Activated T-cell treated with anti-CD3 and anti-CD28 coated beads for 24 hours (primary cell): ENCODE measurements at places on chromosomes 3 and 15.

DNA sequence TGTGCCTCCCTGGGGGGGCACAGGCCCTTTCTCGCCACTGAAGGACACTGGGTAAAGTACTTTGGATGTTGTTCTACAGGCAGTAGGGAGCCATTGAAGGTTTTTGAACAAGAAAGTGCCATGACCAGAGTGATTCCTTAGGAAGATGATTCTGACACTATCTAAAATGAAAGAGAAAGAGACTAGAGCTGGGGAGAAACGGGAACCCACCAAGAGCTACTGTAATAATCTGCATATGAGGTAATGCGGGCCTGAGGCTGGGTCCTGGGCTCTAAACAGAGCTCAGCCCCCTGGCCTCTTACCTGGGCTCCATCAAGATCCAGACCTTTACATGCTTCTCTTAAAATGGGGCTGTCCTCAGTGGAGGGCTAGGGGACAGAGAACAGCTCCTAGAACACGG is 24.9 kb downstream of the GRK7 start:
- no peak for DNase-seq

DNA sequence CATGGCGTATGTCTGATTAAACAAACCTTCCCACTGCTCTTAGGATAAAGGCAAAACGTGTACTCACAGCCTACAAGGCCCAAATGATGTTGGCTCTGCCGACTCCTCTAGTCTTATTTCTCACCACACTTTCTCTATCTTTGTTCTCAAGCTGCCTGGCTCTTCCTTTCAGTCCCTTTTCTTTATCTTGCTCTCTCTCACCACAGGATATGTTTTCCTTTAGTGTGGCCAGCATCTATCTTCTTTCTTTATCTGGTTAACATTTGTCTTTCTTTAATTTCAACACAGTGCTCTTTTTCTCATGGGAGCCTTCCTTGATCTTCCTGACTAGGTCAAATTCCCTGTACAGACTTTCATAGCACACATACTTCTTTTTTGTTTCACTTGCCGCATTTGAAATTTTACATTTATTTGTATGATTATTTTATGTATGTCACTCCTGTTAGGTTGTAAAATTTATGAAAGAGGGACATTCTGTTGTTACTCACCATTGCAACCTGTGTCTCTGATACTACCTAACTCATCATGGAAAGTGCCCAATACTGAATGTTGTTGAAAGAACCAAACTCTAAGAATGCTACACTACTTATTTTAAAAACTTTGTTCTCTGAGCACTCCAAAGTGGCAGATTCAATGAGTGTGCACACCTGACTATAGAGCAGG is 328.9 kb upstream of the CBLB start:
- DNase-seq, result no peak

DNA sequence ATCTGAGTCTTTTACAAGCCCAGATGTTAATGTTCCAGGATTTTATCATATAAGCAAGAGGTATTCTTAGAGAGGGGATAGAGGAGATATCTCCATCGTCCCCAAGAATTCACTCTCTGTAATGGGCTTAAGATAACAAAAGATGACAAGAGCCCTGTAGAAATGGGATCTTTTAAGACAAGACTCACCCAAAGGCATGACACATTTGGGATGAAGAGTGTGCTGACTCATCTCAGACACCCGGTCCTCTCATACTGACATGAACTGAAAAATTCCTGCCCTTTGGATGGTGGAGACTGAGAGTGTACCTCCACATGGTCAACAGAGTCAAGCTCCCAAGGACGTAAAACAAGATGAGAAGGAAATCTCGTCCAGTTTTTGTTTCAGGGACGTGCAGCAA is 11.0 kb downstream of the LEKR1 start:
- no peak for DNase-seq

DNA sequence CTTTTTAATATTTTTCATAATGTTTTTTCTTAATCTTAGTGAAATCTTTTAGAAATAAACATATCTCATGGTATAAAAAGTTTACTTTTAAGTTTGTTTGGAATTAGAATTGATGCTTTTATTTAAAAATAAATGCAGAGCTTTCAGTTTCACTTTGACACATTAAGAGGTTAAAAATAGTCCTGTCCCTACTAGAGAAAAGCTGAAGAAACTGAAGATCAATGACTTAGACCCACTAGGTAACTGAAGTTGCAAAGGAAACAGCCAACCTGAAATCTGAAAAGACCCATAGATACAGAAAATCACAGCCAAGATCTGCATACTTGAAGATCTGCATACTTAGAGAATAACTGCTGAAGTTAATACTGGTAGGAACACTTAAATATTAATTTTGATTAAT is 237.6 kb downstream of the RAP2B start:
- no peak for DNase-seq

GRCh38 chr3:170809007-170809974 is 60.7 kb downstream of the RPL22L1 start:
- DNase-seq, result no peak

- no peak for DNase-seq
Observed at GRCh38 chr3:158953131-158953530, 151.3 kb downstream of the MFSD1 start.

- no peak for DNase-seq
Observed at GRCh38 chr3:115688418-115688817, 65.1 kb downstream of the GAP43 start.

DNA sequence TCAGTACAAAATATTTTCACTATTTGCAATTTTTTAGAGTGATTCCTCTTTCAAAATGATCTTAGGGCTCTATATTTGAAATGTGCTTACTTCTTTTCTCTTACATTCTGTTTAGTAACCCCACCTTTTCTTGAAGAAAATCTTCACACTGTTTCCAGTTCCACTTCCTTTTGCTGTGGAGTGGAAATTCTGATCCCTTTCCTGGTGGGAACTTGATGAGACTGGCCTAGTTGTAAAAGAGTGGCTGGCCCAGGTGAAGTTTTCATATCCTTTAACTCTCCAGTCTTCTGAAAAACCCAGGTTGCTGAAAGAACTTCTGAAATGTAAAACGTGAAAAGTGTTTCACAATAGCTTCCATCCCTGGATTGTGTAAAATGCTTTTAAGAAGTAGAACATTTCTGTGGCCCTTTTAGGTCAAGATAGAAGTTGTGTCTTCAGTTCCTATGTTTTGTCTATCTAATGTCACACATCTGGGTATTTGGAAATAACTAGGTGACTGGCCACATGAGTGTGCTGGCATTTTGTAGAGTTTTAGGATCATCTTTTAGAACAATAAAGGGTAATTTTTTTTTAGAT is 84.8 kb upstream of the LRIG1 start:
- DNase-seq, result no peak

- no peak for DNase-seq
Observed at GRCh38 chr15:27695726-27696125, 403.4 kb downstream of the OCA2 start.

DNA sequence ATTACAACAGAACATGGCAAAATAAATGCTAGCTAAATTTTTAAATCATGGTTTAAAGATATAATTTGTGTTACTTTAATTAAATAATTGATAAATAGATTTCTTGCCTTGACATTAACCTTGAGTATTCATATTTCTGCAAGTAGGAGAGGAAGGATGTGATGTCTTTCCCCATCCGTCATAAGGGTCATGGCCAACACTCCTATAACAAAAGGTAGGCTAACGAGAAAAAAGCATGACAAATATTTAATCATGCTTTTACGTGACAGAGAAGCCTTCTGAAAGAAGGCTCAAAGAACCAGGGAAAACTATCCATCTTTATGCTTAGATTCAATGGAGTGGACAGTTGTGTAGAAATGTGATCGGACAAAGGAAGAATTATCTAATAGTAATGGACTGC is 135.2 kb downstream of the SERPINI1 start:
- DNase-seq, result no peak

DNA sequence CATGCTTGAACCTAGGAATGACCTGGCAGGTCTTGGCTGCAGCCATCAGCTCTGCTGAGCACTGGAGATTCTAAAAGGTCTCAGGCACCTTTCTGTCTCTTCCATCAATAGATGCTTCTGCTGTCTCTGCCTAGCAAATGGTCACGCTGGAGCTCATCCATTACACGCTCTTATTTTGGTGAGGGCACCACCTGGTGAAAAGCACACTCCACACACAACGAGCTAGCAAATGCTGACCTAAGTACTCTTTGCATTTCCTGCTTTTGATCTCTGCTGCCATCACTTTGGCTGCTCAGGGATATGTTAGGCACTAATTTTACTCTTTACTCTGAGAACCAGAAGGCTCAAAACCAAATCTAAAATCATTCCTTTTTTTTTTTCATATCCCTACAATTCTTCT is 91.3 kb downstream of the RAB11A start:
- no peak for DNase-seq

GRCh38 chr3:144496141-144496835 is 524.7 kb downstream of the DIPK2A start:
- DNase-seq, result no peak

DNA sequence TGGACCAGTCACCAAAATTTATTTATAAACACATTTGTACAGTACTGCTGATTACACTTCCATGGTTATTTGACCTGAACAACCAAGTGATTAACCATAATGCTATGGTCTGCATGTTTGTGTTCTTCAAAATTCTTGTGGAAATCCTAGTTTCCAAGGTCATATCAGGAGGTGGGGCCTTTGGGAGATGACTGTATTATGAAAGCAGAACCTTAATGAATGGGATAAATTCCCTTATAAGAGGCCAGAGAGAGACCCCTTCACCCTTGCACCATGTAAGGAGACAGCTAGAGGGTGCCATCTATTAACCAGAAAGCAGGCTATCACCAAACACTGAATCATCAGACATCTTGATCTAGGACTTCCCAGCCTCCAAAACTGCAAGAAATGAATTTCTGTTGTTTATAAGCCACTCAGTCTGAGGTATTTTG is 1.9 kb downstream of the SCAPER start:
- no peak for DNase-seq

DNA sequence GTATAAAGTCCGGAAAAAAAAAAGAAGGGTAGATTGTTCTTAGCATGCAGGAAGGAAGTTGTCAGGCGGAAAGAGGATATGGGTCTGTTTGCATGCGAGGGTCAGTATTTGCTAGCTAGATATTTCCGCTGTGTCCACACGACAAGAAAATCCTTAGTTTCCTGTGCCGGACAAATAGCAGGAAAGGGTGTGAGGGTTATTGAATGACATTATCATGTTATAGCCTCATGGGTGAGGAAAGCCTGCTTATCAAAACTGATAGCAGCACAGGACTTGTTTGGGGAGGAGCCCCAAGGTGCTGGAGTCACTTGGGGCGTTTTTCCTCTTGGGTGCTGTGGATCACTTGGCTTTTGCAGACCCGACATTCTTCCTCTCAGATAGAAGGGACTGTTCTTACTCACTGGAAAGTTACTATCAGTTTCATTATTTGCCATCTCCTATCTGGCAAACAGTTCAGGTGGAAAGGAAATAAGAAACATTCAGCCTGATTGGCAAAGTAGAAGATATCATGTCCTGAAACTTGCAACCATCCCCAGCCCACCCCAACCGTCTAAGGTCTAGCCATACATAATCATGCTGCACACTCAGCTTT is 127.2 kb upstream of the DPH6 start:
- no peak for DNase-seq

GRCh38 chr15:90345857-90346256 is 6.2 kb upstream of the ZNF774 start:
- no peak for DNase-seq

- no peak for DNase-seq
Observed at GRCh38 chr15:76674883-76675282, 230.3 kb downstream of the SCAPER start.

DNA sequence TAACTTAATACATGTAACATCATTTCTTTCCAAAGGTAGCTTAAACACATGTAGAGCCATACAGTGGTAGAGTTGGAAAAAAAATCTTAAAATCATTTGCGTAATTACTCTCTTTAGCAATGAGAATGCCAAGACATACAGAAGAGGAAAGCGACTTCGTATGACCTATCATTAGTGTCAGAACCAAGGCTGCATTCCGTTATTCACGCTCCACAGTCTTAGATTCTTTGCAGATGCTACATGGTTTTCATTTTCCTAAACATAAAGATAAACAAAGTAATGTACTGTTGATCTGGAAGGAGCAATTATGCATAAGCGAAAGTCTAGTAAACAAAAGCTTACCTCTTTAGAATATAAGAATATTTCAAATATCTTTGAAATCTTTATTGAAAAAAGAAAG is 410.3 kb upstream of the TPRG1 start:
- no peak for DNase-seq

- DNase-seq, result no peak
Observed at GRCh38 chr3:115436767-115437301, 186.5 kb upstream of the GAP43 start.

DNA sequence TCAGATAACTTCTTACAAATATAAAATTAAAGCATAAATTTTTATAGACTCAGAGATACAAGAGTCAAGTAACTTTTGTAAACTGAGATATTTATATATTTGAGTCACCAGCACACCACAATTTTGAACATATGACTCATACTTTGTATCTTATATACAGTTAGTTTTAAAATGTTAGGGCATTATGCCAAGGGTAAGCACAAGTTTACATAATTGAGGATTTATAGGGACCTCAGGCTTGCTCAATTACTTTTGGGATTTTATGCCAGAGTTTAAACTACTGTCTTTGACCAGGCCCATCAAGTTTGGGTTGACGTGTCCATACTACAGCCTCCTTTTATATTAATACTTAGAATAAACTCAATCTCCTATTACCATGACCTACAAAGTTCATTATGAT is 7.4 kb upstream of the FGF7 start:
- DNase-seq, result no peak

DNA sequence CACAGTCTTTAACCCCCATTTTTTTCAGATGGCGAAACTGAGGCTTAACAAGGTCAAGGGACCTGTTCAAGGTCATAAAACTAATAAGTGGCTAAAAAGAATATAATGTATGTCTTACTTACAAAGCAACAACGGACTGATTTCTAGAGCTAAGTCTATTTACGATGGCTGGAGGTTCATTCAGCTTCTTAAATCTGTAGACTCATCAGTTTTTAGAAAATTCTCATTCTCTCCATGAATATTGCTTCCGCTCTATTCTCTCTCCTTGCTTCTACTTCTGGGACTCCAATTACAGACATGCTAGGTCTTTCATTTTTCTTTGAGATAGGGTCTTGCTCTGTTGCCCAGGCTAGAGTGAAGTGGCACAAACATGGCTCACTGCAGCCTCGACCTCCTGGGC is 68.9 kb downstream of the WHAMM start:
- DNase-seq, result no peak

- no peak for DNase-seq
Observed at GRCh38 chr3:153287017-153287416, 125.0 kb downstream of the RAP2B start.

DNA sequence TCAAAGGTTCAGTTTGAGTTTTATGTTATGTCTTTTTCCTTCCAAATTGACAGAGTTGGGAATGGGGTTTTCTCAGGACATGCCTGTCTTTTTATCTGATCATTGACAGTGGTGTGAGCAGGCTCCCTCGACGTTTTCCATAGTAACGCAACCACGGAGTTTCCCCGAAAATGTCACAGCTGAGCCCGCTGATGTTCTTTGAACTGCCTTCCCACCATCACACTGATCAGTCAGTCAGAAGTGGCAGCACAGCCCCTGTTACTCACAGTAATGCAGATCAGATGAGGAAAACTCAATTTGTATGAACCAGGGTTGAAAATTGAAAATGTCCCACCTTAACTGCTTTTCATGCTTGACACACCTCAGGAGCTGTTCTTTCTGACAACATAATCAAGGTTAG is 210.4 kb downstream of the NECTIN3 start:
- DNase-seq, result no peak

- DNase-seq, result no peak
Observed at GRCh38 chr3:150352931-150353330, 55.2 kb upstream of the TSC22D2 start.
